ENCODE measurements at places on chromosomes 5 and 9. TPM values are rescaled to one million over a fixed set of nuclear protein-coding genes. Genes with fewer than 3 reads are reported as not detected.

The ADAMTS2 gene
- total RNA-seq = not detected

The MYMK gene
- total RNA-seq = not detected

The AFAP1L1 gene
- 0.52 TPM for total RNA-seq

The AP3S1 gene
- 44.5 TPM for total RNA-seq

The CDX1 gene
- not detected for total RNA-seq

The IFNK gene
- not detected for total RNA-seq

The B4GALT7 gene
- 24.7 TPM for total RNA-seq

The GKAP1 gene
- total RNA-seq = 7.9 TPM

The NUTM2G gene
- not detected for total RNA-seq

The FKBP15 gene
- 24.0 TPM for total RNA-seq

GRCh38 chr9:127966416-127967150 lies 14.2 kb downstream of the EEIG1 start:
- H3K4me1 ChIP-seq = peaks cover 85% of the 10 kb centered on the region
- H3K4me3 ChIP-seq = peak overlapping the region; percentile 85
- peak overlapping the region; percentile 99 for H3K27ac ChIP-seq
- DNase-seq = no peak
- no peaks in the 10 kb centered on the region for H3K27me3 ChIP-seq

DNA sequence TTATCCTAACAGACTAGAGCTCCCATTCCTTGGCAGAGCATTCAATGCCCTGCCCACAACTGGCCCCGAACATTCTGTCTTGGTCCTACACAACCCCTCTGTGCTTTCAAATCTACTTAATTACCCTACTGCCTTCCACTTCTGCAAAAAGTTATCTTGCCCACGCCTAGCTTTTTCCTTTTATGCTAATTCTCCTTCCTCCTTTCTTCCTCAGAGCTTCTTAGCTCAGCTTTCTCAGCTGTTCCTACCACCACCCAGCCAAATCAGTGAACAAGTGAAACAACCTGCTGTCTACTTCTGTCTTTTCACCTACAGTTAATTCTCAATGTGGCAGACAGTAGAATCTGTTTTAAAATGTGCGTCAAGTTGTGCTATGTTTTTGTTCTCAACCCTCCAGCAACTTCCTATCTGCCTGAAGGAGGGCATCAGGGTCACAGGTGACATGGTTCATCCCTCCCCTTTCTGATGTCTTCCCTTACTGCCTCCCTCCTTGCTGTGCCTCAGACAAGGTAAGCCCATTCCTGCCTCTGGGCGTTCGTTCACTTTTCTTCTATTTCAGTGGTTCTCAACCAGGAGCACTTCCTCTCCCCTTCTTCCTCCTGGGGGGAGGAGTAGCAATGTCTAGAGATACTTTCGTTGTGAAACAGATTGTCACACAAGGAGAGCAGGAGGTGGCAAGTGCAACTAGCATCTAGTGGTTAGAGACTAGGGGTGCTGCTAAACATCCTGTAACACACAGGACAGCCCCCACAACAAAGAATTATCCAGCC lies 1.3 kb upstream of the REEP5 start:
- no peak for DNase-seq
- peaks cover 6% of the 10 kb centered on the region for H3K36me3 ChIP-seq
- peaks cover 45% of the 10 kb centered on the region for H3K4me1 ChIP-seq

DNA sequence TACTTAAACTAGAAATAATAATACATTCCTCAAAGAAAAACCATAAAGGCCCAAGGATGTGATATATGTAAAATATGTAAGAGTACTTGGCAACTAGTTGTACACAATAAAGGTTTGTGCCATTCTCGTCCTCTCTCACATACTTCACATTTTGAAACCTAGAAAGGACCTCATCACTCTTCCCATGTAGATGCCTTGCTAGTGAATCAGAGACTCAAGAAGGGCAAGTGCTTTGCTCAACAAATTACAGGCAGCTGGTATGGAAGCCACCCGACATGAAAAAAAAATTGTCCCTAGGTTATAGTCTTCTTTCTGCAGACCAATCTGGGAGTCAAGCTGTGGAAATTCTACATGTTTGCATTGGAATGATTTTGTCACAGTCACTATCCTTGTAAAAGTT lies 31.7 kb downstream of the ADRB2 start:
- H3K27ac ChIP-seq = no peak overlapping the region
- H3K4me1 ChIP-seq = peaks cover 19% of the 10 kb centered on the region
- peaks cover 10% of the 10 kb centered on the region for H3K27me3 ChIP-seq
- no peaks in the 10 kb centered on the region for H3K36me3 ChIP-seq

DNA sequence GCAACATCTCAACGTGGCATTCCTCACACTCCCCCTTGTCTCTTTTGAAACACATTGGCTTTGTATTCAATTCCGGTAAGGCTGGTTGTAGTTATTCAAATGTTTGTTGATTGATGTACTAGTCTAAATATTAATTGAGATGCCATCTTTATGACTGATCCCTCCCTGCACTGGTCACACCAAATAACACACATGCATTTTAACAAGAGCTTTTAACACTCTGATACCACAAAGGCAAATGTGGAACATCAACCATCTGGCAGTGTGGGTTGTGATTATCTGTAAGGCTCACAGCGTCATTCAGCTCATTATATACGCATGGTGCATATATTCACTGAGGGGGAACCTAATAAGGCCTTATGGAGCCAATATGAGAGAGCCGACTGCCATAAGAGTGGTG lies 305.0 kb downstream of the TENT4A start:
- DNase-seq = no peak
- H3K27me3 ChIP-seq = no peaks in the 10 kb centered on the region
- no peaks in the 10 kb centered on the region for H3K4me1 ChIP-seq
- no peak overlapping the region for H3K4me3 ChIP-seq

DNA sequence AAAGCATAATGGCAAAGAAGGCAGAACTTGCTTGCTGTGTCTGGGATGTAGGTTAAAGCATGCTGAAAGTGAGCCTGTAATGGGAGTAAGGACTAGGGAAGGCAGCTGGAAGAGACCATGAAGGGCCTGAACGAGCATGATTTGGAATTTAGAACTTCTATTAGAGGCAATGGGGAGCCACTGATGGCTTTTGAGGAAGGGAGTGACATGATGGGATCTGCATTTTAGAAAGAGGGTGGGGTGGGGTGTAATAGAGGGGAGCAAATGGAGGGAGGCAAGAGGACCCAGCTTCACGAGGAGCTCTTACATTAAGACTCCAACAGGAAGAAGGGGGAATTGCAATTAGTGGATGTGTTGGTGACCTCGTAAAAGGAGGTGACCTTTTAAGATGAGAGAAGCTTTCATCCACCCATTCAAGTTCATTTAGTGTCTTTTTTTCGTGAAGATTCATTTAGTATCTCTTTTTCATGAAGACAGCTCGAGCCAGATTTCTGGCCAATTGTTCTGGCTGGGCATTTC lies 13.6 kb upstream of the GABRP start:
- no peak overlapping the region for H3K4me3 ChIP-seq
- no peaks in the 10 kb centered on the region for H3K4me1 ChIP-seq
- H3K27ac ChIP-seq = no peak overlapping the region
- no peak for DNase-seq
- no peaks in the 10 kb centered on the region for H3K36me3 ChIP-seq

DNA sequence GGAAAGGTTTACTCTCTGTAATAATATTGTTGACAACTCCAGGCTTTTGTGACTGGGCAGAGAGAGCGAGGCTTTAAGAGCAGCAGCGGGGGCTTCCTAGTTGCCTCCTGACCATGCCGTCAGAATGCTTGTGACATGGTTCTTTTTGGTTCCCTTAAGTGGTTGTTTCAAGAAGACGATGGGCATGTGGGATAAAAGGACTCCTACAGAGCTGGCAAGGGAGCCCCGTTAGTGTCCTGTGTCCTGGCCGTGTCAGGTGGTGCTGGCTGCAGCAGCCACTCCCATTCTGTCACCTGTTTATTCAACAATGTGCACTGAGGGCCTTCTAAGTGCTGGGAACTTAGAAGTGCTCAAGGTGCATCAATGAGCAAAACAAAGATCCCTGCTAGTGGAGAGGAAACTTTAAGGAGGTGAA lies 19.7 kb downstream of the LCP2 start:
- H3K27ac ChIP-seq = peak overlapping the region; percentile 100
- H3K4me1 ChIP-seq = peaks cover 76% of the 10 kb centered on the region
- peak overlapping the region; percentile 92 for H3K4me3 ChIP-seq
- no peak for DNase-seq
- H3K27me3 ChIP-seq = no peaks in the 10 kb centered on the region

- H3K27me3 ChIP-seq = peaks cover 5% of the 10 kb centered on the region
- no peak for DNase-seq
- no peaks in the 10 kb centered on the region for H3K4me1 ChIP-seq
These were observed 52.1 kb downstream of the PALM2AKAP2 start for GRCh38 chr9:109831998-109832658.

DNA sequence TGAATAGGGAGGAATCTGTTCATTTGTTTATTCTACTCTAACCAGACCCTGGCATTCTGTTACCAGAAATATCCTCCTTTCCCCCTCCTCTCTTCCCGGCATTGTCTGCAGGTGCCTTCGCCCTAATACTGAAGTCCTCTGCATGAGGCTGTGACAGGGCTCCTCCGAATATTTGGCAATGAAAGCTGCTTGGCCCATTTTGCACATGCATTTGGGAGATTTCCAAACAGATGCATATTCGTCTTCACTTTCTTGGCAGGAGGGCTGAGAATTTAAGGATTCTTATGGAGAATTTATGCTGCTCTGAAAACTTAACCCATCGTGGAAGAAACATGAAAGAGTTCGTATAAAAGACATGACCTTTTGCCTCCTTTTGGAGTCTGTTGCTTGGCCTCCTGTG lies 484.0 kb downstream of the ZNF608 start:
- no peak for DNase-seq
- no peak overlapping the region for H3K4me3 ChIP-seq
- H3K4me1 ChIP-seq = no peaks in the 10 kb centered on the region
- H3K36me3 ChIP-seq = no peaks in the 10 kb centered on the region
- no peaks in the 10 kb centered on the region for H3K27me3 ChIP-seq
- H3K27ac ChIP-seq = no peak overlapping the region

DNA sequence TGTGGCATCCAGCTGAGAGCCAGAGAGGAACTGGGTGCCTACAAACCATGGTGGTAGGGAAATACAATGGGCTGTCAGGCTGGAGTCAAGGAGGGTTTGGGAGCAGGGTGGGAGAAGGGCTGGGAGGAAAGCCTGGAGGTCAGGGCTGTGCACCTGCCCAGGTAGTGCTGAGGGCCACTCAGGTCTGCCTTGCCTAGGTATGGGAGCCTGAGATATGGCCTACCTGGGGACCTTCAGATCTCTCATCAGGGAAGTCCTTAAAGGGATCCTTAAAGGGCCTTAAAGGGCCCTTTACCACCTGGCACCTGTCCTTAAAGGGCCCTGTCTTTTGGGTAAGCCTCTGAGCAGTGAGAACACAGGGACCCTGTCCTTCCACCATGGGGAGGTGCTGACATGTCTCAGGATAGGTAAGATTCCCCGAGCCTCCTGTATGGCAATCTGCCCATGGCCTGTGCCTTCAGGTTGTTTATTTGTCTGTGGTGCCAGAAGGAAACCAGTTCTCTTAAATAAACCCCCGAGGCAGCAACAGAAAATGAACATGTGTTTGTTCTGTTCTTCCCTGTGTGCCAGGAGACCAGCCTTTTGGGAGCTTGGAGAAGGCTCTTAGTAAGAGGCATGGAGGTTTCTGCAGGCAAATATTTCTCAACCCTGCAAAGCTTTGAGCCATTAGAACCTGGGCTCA lies 23.3 kb downstream of the SLC25A48 start:
- no peaks in the 10 kb centered on the region for H3K4me1 ChIP-seq
- peaks cover 3% of the 10 kb centered on the region for H3K36me3 ChIP-seq
- peaks cover 29% of the 10 kb centered on the region for H3K27me3 ChIP-seq
- H3K27ac ChIP-seq = no peak overlapping the region

- no peaks in the 10 kb centered on the region for H3K36me3 ChIP-seq
- H3K4me3 ChIP-seq = no peak overlapping the region
- no peaks in the 10 kb centered on the region for H3K27me3 ChIP-seq
These were observed 15.1 kb downstream of the GPSM1 start for GRCh38 chr9:136342181-136343120.

DNA sequence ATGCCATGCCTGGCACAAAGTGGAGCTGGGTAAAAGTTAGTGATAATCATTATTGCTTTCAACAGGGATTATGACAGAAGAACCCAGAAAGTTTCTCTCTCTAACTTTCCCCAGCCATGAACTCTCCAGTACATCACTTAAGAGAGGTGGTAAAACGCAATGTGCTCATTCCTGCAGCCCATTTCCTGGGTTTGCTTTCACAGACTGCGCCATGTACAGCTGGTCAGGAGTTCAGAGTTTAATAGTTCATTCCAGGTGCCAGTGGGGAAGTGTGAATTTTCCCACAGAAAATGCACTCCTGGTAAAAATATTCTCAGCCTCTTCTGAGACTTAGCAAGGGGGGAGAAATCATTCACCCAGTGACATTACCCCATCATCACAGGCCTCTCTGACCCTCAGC lies 35.5 kb downstream of the ADAM19 start:
- no peaks in the 10 kb centered on the region for H3K27me3 ChIP-seq
- DNase-seq = no peak
- H3K4me1 ChIP-seq = peaks cover 72% of the 10 kb centered on the region
- H3K27ac ChIP-seq = peak overlapping the region; percentile 98

DNA sequence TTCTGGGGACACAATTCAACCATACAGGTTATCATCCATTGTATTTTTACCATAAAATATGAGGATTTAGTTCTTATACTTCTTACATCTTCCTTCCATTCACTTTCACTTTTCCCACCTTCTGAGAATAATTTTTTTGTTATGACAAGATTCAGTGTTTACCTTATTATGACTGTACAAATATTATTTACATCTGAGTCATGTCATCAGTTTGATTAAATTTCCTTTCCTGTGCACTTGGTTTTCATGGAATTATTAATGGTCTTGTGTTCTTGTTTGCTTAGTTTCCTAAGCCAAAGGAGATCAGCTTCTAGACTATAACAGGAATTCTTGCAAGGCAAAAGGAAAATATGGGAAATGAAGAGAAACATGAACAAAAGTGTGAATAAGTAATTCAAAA lies 366.5 kb downstream of the TMEM38B start:
- no peaks in the 10 kb centered on the region for H3K36me3 ChIP-seq
- H3K27me3 ChIP-seq = no peaks in the 10 kb centered on the region
- H3K27ac ChIP-seq = no peak overlapping the region
- no peak for DNase-seq

DNA sequence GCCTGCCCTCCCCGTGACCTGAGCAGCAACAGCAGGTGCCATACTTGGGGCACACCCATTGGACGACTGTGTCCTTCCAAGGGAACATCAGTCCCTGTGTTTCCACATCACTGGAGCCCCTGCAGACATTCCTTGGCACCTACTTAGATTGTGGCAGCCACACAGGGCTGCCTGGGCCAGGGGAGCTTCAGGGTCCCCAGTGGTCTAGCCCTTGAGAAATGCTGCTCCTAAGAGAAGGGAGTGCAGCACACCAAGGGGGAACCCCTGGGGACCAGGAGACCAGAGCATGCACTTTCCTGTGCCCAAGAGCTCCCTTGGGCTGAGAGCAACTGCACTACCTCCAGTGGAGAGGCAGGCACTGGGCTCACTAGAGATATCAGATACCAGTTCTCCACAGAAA lies 20.1 kb upstream of the ABLIM3 start:
- DNase-seq = no peak
- peaks cover 76% of the 10 kb centered on the region for H3K27me3 ChIP-seq
- peaks cover 2% of the 10 kb centered on the region for H3K4me1 ChIP-seq

- no peak overlapping the region for H3K27ac ChIP-seq
- no peak for DNase-seq
- H3K36me3 ChIP-seq = no peaks in the 10 kb centered on the region
- H3K4me3 ChIP-seq = no peak overlapping the region
- H3K4me1 ChIP-seq = no peaks in the 10 kb centered on the region
- peaks cover 25% of the 10 kb centered on the region for H3K27me3 ChIP-seq
These were observed 8.5 kb upstream of the RALGPS1 start for GRCh38 chr9:126906091-126906490.

All from T-helper 17 cell (primary cell).